Stimulated activated CD8-positive, alpha-beta memory T cell treated with anti-CD3 and anti-CD28 coated beads, Interleukin-7, amount 100 ng/mL, for 4 hours (primary cell): ENCODE measurements at places on chromosomes 1 and 21.

DNA sequence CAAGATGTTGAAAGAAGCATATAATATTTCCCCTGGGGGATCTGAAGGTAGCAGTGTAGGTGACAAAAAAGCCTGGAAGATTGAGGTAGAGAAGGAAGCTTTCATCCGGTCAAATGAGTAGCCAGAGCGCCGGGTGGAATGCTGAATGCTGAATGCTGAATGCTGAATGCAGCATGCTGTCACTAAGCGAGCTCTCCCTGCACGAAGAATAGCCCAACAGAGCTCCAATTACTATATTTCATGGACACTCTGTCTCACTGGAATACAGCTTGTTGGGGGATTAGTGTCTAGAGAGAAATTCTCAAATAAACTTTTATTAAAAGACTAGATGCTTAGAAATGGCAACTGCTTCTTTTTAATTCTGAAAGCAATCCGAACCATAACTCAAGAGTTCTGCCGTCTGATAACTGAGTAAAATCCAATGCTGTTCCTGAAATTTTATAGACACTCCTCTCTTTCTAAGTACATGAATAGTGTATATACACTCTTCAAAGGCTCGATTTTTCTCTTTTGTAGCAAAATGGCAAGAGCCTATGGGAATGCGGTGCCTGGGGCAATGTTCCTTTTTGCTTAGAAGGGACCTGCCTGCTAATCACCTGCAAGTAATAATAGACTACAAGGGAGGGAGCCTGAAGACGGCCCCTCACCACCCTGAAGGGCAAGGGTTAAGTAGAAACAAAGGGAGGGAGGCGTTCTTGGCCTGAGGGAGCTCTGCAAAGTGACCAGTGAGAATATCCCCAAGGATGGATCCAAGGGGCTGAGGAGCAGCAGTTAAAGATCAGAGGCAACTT lies 203.7 kb upstream of the ESRRG start:
- DNase-seq: no peak

- peak; percentile 69 for DNase-seq
Measured at GRCh38 chr1:205849619-205850355, at the start of gene PM20D1. Gene PM20D1 (minus strand): TSS chr1:205850132. CDS start chr1:205850072, 60 bp downstream.

DNA sequence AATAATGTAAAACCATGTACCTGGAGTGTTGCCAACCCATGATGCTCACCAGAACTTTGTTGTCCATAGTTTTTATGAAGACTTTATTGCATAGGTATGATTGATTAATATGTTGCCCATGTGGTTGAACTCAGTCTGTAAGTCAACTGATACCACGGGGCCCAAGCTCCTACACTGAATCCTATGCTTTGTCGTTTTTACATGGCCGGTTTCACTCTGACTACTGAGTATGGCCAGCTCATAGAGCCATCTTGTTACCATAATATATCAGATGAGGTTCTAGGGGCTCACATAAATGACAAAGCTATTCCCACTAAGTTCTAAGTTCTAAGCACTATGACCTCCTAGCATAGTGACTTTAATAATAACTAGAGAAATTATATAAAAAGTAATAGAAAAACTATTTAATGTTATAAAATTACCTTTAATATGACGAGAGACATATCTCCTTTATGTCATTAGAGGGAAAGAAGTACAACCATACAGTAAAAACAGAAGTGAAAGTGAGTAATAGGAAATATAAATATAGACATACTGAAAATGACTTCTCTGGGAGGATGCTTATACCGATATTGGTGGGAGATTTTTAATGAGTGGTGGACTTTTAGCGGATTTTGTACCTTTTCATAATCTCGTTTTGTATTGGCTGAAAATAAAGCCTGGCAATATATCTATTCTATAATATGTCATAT lies 983.4 kb upstream of the PRMT6 start:
- DNase-seq: no peak

DNA sequence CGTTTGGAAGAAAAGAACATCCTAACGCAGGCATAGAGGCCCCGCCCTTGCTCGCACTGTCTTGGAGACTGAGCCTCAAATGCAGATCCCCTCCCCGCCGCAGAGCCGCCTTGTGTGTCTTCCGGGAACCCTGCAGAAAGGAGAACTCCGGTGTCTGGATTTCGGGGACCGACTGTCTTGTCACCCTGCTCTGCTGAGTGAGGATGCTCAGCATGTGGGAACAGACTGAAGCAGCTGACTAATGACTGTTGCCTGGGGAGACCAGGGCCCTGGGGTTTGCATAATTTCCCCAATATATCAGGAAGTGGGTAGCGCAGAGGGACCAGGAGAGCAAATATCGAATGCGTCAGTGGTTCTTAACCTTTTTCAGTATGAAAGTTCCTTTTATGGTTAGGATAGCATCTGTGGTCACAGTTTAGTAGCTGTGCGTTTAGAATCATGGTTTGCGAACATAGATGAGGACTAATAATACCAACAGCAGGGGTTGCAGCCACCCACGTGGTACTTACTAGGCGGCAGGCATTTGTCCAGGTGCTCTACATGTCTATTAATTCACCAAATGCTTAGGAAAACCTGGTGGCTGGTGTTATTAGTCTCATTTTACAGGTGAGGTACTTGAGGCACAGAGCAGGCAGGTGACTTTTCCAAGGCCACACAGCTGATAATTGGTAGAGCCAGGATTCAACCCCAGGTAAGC lies 14.3 kb downstream of the GPR137B start:
- peak; percentile 38 for DNase-seq

DNA sequence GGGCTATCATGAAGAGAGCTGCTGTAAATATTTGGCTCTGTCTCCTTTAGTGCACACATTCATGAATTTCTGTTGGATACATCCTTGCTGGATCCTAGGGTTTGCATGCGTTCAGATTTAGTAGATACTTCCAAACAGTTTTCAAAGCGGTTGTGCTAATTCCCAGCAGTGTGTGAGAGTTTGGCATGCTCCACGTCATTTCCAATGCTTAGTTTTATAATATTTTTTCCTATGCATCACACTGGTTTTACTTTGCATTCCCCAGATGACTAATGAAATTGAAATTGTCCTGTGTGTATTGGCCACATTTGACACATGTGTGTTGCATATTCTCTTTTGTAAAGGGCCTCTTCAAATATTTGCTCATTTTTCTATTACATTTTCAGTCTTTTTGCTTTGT lies 18.5 kb upstream of the AADACL3 start:
- no peak for DNase-seq

GRCh38 chr1:215397106-215397505 lies 170.0 kb upstream of the KCTD3 start:
- DNase-seq: no peak

DNA sequence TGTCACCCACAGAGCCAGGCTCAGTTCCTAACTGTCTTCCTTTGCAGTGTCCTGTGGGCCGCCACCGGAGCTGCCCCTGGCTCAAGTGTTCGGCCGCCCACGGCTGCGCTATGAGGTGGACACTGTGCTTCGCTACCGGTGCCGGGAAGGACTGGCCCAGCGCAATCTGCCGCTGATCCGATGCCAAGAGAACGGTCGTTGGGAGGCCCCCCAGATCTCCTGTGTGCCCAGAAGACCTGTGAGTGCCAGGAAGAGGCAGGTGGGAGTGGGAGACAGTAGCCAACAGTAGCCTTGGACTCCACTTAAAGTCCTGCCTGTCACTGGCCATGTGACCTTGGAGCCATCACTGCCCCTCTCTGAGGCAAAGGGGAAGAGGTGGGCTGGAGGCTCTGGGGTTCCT lies 16.6 kb downstream of the BCAN start:
- no peak for DNase-seq
